ENCODE measurements at places on chromosomes 2 and 18.

DNA sequence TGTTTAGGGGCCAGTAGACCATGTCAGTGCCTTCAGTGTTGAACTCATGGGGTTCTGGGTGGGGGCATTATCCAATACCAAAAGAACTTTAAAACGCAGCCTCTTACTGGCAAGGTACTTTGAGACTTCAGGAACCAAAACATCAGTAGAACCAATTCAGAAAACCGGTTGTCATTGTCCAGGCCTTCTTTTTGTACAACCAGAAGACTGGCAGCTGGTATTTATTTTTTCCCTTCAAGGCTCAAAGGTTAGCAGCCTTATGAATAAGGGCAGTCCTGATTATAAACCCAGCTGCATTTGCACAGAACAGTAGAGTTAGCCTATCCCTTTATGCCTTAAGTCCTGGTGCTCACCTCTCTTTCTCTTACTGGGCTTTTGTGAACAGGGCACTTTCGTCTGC, 113.8 kb upstream of the EML6 start:
- DNase-seq = no peak

GRCh38 chr18:34795070-34795732, 85.1 kb downstream of the DTNA start:
- DNase-seq = no peak

DNA sequence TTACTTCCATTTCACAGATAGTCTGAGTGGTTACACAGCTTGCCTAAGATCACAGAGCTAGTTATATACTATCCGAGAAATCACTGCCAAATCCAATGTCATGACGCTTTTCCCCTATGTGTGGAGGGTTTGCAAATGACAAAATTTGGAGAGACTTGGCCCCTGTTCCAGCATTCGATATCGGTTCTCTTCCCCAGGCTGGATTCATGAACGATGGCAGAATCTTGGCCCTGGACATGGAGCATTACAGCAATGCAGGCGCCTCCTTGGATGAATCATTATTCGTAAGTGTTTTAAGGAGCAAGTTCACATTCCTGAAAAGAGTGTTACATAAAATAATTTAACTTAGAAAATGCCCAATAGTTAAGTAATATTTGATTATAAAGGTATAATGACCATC, 55.1 kb downstream of the AOX1 start:
- DNase-seq = no peak

GRCh38 chr2:162197069-162197825, 45.2 kb upstream of the GCG start:
- DNase-seq = no peak

GRCh38 chr2:85318222-85319074, 9.3 kb downstream of the TGOLN2 start:
- DNase-seq = no peak

DNA sequence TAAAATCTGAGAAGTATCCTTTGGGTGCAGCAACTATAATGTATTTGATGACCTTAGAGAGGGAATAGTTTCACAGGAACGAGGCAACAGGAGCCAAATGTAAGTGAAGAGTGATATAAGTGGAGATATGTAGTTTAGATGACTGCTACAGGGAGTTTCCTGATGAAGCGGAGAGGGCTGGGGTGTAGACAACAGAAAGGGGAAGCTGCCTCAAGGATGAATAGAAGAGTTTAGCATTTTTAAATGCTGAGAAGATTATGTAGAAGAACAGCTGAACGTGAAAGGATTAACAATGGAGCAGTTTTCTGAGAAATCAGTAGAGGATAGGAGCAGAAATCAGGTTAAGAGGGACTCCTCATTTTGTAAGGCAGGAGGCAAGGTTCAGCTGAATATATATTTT, 133.3 kb downstream of the LCLAT1 start:
- DNase-seq = no peak

DNA sequence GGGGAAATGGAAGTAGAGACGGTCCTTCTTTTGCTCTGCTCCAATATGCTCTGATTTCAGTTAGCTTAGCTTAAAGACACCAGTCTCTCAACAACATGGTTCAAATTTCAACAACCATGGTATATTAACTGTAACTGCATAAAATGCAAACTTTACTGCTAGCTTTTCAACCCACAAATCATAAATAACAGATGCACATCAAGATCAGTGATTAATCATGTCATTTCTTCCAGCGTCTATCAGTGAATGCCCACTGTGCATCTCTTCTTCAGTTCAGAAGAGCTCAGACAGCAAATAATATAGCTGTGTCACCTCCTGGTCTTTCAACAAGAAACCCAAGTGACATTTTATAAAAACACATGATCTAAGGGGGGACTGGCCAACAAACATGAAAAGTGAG, 12.6 kb downstream of the PECR start:
- no peak for DNase-seq

DNA sequence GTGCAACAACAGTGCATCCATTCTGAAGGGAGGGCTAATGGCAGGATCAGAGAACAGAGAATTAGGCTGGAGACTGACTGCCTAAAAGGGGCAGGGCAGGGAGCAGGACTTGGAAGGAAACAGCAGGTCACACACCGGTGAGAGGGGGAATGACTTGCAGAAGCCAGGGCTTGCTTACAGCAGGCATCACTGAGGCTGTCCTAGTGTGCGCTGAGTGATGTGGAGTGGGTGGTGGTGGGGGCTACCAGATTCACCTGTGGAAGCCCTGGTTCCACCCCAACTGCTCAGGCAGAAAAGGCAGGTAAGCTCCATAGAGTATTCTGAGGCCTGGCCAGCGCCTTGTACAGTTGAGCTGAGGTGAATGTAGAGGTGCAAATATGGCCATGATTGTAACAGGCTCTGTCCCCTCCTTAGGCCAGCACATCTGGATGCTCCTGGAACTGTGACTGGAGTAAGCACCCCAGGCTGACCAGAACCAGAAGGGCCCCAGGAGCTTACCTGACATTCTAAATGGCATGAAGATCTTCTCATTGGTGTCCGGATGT, 49.4 kb downstream of the SFXN5 start:
- DNase-seq = no peak

DNA sequence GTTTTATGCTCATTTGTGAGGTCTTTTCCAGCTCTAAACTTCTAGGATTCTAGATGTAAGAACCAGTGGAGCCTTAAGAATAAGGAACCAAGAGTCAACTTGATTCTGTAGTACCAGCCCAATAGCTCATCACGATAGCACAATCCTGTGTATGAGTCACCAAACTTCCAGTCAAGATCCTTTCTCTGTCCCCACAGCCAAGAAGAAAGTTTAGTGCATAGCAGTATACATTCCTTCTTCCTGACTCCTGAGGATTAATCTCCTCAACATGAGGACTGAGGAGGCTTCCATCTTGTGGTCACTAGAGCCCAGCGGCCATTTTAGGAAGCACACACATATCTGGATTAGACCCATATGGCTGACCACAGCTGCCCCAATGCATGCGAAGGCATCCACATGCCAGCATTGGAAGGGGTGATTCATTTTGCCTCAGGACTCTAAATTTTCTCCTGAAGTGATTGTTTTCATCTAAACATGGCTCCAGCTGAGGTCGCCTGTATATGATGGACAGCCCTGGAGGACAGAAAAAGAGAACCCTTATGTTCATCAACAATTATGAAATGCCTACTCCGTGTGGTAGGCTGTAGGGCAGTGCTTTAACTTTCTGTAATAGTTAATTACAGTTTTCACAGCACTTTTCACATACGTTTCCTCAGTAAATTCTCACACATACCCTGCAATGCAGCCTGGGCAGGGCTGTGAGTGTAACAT, 53.5 kb downstream of the RASGRP3 start:
- DNase-seq = no peak
